ENCODE measurements at places on chromosomes 1 and 21.
A peak's percentile ranks its signal among the peaks of the same experiment; 100 is the strongest.

DNA sequence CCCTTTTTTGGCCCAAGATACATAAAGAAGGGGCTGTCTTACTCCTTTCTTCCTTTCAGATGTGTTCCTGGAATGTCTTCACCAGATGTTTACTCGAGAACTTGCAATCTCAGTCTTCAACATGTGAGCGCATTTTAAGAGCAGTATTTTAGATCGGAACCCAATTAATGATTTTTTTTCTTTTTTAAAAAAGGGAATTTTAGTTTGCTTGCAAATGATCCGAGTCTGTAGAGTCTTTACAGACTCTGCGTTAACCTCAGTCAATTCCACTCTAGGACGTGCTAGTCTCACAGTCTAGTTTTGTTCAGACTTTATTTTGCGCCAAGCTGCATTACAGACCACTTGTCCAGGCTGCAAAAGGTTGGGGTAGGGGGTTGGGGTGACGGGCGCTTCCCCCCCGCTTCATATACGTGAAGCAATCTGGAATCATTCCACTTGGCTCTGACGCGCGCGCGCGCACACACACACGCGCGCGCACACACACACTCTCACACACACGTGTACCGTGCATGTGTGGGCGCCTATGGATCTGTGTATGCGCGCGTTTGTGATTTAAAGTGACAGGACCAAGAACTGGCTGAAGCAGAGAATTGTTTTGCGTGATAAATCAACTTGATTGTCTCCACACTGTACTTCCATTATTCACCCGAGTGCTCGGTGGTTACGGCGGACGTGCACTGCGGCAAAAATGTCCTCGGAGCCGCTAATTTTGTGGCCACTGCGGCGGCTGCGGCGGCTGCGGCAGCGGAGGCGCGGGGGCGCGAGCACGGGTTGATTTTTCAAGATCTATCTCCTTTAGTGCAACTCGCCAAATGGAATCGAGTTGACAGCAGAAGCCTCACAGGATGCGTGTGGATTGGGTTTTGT lies 25.6 kb upstream of the NFIA start:
- DNase-seq = peak; percentile 43

DNA sequence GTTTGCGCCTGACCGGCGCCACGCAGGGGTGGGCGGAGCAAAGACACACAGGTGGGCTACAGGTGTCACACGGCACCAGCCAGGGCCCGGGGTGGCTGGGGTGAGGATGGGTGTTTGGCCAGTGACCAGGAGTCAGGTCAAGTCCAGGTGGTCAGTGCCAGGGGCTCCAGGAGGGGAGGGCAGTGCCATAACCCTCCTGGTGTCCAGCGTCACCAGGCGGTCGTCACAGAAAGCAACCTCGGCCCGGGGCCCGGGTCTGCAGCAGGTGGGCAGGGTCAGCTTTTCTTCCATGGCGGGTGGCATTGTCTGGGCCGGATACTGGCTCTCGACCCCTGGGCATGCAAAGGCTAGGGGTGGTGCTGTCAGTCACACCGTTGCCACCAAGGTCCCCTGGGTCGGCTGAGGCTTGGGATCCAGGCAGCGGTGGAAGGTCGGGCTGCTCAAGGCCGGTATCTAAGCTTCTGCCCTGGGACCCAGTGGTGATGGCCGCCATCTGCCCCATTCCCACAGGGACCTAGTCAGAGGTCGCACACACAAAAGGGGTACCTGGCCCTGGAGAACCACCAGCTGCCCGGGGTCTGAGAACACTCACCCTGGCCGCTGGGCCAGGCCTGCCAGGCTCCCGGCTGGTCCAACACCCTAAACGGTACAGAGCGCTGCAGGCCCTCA lies 1.8 kb downstream of the FNDC10 start:
- DNase-seq = no peak

DNA sequence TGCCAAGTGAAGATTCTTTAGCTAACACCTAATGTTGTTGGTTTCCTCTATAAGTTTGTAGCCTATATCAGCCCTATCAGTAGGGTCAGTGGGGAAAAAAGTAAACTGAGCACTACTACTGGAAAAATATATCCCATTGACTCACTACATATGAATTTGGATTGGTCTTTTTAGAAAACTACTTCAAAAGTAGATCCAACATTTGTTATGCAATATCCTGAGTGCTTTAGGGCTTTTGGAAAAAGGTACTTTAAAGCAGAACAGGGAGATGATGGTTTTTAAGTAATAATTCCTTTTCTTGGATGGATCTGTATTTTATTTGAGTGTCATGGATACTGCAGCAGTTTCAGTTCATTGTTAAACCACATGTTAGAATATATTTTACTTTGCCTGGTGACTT lies 7.1 kb downstream of the C1orf21 start:
- DNase-seq = no peak

- no peak for DNase-seq
These were observed 62.9 kb downstream of the TRABD2B start for GRCh38 chr1:47934243-47934805.

DNA sequence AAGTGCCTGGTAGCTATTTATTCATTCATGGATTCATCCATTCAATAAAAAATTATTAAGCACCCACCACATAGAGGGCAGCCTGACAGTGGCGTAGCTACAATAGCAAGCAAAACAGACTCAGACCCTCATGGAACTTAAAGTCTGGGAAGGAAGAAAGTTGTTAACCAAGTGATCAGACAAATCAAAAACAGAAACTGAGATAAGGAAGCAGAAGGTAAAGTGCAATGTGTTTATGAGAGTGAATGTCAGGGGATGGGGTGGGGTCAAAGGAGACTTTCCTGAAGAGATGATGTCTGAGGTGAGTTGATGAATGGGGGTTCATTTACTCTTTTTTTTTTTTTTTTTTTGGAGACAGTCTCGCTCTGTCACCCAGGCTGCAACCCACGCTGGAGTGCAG lies 2.8 kb upstream of the WASF2 start:
- no peak for DNase-seq

- no peak for DNase-seq
These were observed 5.6 kb downstream of the CAMK2N1 start for GRCh38 chr1:20480243-20480944.

DNA sequence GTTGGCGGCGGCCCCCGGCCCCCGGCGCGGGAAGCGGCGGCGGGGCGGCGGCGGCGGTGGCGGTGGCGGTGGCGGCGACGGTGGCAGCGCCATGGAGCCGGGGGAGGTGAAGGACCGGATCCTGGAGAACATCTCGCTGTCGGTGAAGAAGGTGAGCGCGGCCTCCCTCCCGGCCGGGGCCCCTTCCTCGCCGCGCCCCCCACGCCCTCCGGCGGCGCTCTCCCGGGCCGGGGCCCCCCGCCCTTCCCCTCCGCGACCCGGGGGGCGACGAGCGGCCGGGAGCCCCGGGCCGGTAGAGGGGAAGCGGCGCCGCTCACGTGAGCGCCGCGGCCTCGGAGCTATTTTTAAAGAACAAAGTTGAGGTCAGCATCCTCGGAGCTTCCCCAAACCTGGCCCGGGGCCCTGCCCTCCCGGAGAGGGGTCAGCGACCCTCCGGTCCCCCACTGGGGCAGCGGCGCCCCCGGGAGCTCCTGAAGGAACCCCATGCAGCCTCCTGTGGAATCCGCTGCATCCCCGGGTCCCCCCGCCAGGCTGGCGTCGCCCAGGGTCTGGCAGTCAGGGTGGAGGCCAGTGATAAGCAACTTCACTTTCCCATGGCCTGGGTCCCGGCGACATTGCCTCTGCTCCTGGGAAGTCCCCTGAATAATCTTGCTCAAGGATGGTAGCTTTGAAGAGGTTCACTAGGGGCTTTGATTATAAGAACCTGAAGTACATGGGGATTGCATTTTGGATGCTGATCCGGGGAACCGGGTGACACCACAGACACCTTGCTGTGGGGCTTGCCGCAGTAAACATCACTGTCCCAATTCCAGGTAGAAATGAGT lies 560 bp downstream of the PLEKHM2 start:
- peak; percentile 43 for DNase-seq

- no peak for DNase-seq
These were observed 8.8 kb upstream of the RNPC3 start for GRCh38 chr1:103516693-103517092.

- DNase-seq = no peak
These were observed 67.8 kb downstream of the PTPRU start for GRCh38 chr1:29304025-29304684.

DNA sequence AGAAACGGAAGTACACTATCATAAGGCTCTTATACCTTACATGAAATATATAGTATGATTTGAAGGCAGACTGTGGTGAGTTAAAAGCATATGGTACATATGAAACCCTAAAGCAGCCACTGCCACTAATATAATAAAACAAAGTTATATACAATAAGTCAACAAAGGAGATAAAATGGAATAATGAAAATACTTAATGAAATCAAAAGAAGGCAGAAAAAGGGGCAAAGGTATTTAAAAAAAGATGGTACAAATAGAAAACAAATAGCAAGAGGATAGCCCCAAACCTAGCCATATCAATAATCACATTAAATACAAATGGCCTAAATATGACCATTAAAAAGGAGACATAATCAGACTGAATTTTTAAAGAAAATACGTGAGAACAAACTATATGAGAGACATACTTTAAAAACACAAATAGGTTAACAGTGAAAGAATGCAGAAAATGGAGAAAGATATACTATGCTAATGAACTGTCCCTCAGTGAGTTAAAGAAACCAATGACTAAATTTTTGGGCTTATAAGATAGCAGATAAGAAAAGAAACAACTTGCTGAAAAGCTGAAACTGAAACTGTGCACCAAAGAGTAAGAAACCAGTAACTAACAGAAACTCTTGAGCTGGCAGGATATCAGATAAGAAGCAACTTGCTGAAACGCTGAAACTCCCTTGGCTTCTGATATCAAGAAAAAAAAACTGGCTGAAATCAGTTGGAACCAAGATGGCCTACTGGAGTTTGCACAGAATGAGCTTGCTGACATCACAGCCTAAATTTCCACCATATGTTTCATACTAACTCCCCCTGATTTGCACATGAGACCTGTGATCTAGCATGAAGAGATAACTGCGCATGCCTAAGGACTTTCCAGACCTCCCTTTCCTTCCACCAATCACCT lies 44.3 kb upstream of the IL10 start:
- no peak for DNase-seq

DNA sequence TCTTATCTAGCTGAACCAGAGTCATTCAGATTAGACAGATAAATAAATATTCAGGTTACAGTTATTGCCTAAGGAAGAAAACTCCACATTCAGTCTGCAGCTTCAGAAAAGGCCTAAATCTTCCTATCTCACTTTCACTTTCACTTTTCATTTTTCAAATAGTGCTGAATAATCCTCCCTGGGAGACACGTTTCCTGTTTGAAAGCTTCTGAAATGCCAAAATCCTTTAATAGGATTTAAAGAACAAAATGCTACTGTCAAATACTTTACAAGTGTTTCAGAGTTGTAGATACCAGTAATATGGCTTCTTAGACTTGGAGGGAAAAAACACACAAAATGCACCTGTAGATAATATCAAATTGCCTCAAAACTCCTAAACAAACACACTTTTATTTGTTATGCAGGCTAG lies 3.9 kb downstream of the PSMB2 start:
- DNase-seq = peak; percentile 45

DNA sequence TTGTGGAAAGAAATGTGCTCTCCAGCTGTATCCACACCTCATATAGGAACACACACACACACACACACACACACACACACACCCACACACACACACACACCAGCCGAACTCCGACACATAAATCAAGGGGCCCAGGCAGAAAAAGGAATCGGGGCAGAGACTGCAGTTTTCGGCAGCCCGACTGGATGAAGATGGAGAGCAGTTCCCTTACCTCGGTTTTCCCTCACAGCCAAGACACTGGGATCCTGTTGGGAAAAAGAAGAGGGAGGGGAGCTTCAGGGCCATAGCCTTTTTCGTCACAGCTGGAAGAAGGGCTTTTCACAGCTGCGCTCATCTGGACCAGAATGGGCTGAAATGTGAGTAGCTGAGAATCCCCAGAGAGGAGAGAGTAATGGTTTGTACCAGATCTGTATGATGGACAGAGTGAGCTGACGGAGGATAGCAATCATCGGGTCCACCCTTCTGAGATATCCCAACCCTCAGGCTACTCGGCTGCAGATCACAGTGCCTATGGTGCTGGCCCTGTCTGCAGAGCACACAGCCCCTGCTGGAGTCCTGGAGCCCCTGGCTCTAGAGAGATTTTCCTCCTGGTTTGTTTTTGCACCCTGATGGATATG lies 37.7 kb downstream of the PIK3C2B start:
- no peak for DNase-seq
